Activated CD8-positive, alpha-beta memory T cell treated with anti-CD3 and anti-CD28 coated beads for 24 hours (primary cell): ENCODE measurements at places on chromosomes 12 and 14.

DNA sequence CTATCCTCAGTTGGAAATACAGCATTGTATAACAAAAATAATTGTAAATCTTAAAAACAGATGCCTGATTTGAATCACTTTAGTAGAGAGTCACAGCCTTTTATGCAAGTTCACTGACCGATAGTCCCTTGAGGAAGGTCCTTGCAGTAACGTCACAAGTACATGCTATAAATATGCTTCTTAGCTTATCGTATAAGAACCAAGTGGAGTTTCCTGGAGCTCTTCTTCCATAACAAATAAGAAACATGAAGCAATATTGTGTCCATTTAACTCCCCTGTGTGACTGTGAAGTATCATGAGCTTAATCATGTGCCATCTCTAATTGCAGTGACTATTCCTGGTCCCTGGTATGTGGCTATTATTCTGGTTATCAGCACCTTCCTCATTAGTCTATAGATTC is 107.9 kb downstream of the SLC38A4 start:
- no peak for DNase-seq

DNA sequence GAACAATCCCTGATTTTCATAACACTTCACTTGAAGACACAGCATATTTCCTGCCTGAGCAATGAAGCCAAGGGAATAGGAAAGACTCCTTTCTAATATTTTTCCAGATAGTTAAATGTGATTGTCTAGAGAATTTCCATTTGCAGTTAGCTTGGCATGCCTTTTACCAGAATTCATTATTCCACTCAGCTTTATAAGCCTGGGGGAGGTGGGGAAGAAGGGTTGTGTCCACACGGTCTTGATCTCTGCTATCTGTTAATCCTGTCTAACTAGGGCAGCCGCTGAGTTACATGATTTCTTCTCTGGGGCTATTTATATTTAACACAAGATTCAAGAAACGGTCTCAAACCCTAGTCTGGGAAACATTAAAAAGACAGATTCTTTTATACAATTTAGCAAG is 146.6 kb upstream of the FSCB start:
- no peak for DNase-seq

- no peak for DNase-seq
These were observed 138.4 kb downstream of the STXBP6 start for GRCh38 chr14:24911324-24912109.

GRCh38 chr12:104710940-104711689 is 247.0 kb downstream of the SLC41A2 start:
- DNase-seq, result no peak

DNA sequence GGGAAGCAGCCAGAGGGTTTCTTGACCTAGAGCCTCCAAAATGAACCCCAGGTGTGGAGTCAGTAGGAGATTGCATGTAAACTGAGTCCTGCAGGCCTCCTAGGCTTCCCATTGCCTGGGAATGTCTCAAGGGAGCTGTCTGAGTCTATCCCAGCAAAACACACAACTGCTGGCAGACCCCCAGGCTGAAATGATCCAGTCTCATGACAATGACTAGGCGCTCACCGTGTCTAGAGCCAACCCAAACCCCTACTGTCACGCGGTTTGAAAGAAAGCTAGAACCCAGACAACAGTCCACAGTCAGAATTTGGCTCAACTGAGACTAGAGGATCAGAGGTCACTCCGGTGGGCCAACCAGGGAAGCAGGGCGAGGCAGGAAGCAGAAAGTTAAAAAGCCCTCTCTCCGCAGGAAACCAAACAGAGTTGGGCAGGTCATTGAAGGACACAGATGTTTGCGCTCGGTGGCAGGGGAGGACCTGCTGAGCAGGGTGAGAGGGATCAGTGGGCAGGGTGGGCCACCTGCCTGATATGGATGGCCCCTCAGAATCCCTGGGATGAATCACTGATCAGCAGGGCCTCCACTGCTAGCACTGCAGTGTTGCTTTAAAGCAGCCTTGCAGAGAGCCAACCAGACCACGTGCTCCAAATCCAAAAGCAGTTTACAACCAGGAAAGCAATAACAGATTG is 23.8 kb downstream of the ACTN1 start:
- DNase-seq, result no peak

DNA sequence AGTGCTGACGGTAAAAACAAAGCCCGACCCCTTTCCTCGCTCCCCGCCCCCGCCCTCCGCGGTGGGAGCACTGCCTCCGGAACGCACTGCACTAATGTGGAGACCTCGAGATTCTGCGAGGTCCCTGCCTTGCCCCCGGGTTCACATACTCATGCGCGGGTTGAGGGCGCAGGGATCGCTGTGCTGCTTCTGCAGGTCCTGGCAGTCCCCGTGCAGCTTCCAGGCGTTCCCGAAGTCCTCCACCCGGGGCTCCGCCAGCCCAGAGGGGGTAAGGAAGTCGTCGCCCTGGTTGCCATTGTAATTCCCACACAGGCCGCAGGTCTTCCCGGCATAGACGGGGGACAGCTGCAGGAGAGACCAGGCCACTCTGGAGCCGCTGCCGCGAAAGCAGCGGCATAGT is 66.8 kb downstream of the VWF start:
- no peak for DNase-seq

GRCh38 chr12:95884998-95885397 is 26.2 kb downstream of the SNRPF start:
- DNase-seq, result no peak

GRCh38 chr12:67981287-67982162 is 7.7 kb upstream of the IFNG-AS1 start:
- no peak for DNase-seq

DNA sequence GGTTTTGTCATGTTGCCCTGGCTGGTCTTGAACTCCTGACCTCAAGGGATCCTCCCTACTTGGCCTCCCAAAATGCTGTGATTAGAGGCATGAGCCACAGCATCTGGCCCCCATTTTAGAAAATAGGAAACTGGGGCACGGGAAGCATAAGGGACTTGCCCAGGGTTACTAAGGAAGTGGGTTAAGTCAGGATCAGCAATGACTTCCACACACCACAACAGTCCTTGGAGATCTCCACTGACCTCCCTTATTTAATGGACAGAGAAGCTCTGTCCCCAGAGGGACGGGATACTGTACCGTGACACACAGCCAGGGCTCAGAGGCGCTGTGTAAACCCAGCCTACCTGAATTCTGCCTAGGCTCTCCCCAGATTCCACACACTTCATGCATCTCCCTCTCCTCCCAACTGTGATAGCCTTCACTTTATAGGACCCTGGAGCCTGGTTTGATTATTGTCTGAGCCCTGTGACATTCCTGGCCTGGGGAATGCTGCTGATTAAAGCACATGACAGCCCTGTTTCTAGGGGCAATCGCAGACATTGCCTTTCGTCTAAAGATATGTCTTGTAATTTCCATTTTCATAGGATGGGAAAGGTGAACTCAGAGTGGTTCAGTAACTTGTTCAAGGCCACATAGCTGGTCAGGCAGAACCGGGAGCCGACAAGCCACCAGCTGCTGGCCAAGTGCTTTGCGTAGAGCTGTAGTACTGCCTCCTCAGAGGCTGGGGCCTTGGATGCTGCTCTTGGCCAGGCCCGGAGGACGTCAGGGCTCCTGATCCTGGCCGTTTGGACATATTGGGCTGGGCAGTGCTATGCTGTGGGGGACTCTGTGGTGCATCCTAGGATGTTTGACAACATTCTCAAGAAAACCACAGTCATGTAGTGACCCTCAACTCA is 20.8 kb downstream of the SERPINA1 start:
- DNase-seq, result no peak
